ENCODE measurements at places on chromosomes 2 and 18. TPM values are rescaled to one million over a fixed set of nuclear protein-coding genes. Genes with fewer than 3 reads are reported as not detected.

DNA sequence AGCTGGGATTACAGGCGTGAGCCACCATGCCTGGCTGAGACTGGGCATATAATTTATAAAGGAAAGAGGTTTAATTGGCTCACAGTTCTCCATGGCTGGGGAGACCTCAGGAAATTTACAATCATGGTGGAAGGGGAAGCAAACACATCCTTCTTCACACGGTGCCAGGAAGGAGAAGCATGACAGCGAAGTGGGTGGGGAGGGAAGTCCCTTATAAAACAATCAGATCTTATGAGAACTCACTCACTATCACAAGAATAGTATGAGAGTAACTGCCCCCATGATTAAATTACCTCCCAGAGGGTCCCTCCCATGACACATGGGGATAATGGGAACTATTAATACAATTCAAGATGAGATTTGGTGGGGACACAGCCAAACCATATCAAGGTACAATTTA lies 7.8 kb upstream of the LCLAT1 start:
- DNase-seq: no peak

- DNase-seq: no peak
Measured at GRCh38 chr18:57595347-57595746, 8.8 kb upstream of the FECH start.

DNA sequence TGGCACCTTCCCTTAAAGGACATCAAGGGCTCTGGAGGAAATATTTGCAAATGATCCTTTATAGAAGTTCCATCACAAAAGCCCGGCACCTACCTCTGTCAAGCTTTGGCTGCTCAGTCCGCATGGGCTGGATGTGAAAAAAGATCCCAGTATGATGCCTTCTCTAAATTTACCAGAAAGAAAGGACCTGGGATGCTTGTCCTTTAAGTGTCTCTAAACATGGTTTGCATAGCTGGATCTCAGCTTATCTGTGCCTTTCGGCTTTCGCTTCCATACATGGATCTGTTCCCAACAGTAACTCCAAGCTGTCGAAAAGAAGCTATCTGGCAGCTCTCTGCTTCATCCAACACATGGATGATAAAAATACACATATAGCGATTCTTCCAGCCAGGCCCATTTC lies 60.4 kb upstream of the SLC8A1 start:
- no peak for DNase-seq

Gene TGIF1
- 48.0 TPM for total RNA-seq

Gene PUM2
- total RNA-seq: 50.5 TPM

GRCh38 chr2:52340171-52340570 lies 1308.2 kb upstream of the NRXN1 start:
- DNase-seq: no peak

DNA sequence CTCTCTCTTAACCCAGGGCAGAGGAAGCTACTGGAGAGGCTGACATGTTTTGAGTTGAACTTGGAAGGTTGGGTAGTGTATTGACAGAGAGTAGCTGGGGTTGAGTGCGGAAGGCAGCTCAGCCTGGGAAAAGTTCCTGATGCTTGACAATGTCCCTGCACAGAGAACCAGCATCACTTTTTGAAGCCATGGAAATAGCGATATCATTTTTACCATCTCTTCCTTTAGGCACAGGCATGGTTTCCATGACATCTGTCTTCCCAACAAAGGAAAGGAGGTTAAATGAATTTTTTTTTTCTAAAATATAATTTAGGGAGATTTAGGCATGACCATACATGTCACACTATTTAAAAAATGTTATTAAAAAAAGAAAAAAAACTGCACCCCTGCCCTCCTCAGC lies 78.3 kb upstream of the KCNE4 start:
- no peak for DNase-seq

- DNase-seq: no peak
Measured at GRCh38 chr18:48095726-48096125, 165.3 kb upstream of the SMAD2 start.

DNA sequence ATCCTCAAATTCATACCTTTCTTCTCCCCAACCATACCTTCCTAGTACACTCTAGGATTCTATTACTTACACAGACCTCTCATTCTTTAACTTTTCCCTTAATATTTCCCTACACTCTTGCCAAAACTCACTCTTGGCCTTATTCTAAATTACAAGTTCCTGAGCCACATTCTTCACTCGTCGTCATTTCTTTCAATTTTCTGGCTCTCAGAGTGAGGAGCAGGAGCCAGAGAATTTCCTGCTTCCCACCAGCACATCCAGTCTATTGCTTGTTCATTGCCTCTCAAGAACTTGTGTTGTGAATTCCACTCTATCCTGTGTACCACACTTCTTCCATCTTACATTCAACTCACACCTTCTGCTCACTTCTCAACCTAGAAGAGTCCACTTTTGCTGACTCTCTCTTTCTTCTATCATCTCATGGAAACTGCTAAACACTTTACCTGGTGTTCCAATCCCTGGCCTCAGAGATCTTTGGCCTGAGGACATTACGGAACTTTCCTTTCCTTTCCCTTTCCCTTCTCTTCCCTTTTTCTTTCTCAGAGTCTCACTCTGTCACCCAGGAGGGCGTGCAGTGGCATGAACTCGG lies 171.6 kb downstream of the PLCL1 start:
- no peak for DNase-seq

GRCh38 chr2:129337076-129337475 lies 642.4 kb upstream of the RAB6C start:
- DNase-seq: no peak

- no peak for DNase-seq
Measured at GRCh38 chr18:22233266-22233665, 63.9 kb downstream of the GATA6 start.

DNA sequence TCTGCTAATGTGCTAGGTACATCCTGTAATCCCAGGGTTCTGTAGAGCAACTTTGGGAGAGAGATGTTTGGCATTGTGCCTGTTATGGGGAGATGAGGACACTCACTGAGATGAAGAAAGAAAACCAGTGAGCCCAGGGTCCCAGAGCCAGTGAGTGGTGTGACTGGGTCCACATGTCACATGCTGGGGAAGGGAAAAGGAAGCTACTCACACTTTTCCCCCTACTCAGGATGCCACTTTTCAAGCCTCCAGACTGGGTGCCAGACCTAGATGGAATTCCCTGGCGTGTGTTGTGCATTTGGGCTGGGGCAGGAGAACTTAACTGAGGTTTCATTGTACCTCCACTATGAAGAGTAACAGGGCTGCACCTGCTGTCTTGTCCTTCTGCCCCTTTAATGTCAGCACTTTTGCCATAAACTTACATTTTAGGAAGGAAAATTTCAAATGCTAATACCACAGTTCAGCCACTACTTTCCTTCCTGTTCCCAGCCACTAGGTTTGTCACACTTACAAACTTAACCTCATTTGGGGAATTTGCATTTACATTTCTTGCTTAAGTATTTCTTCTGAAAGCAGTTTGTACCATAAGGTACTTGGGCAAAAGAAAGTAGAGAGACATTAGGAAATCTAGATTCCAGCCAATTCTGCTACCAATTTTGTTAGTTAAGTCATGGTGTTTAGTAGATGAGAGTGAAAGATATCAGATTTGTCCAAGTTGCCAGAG lies 10.2 kb downstream of the INSIG2 start:
- no peak for DNase-seq

GRCh38 chr18:50297621-50298442 lies 10.3 kb upstream of the CXXC1 start:
- peak; percentile 64 for DNase-seq

- DNase-seq: no peak
Measured at GRCh38 chr2:229335877-229336346, 64.8 kb upstream of the PID1 start.

Gene GNAL
- total RNA-seq: 0.97 TPM

- DNase-seq: no peak
Measured at GRCh38 chr2:160060297-160060696, 2.1 kb downstream of the PLA2R1 start.

DNA sequence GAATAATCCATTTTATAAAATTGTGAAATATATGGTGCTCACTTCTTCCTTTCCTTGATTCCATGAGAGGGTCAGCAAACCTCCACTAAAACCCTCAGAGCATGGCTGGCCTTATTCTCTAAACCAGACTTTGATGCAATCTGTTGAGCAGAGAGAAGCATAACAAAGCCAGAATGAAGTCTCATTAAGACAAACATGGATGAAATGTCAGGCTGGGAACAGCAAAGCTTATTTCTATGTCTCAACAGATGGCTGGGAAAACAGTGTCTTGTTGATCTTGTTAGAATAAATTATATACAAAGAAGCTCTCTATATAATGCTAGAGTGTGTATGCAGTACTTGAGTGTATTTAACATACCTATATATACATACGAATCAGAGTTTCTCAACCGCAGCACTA lies 227.1 kb upstream of the LYPD1 start:
- no peak for DNase-seq

Gene NT5DC4
- not detected for total RNA-seq

DNA sequence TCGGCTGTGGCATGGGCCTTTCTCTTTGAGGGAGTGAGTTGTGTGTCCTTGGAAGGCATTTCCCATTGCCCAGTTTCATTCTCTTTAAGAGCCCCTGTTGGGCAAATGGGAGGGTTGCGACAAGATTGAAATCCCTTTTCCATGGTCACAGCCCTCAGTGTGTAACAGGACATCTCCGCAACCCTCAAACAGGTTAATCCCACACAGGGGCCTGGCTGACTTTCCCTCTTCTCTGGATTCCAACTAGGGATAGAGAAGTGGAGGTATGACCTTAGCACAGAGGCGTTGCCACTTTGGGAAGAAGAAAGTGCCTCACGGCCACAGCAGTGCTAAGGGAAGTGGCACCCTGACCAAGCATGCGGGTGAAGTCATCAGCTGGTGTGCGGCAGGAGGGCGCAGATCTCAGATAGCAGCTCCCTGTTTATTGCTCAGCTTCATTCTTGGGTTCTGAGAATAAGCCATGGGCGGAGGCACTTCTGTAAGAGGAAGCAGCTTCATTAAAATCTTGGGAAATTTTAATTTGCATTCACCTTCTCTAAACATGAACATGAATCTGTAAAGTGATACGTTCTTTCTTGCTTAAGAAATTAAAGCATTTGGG lies 256.5 kb downstream of the GBX2 start:
- no peak for DNase-seq

DNA sequence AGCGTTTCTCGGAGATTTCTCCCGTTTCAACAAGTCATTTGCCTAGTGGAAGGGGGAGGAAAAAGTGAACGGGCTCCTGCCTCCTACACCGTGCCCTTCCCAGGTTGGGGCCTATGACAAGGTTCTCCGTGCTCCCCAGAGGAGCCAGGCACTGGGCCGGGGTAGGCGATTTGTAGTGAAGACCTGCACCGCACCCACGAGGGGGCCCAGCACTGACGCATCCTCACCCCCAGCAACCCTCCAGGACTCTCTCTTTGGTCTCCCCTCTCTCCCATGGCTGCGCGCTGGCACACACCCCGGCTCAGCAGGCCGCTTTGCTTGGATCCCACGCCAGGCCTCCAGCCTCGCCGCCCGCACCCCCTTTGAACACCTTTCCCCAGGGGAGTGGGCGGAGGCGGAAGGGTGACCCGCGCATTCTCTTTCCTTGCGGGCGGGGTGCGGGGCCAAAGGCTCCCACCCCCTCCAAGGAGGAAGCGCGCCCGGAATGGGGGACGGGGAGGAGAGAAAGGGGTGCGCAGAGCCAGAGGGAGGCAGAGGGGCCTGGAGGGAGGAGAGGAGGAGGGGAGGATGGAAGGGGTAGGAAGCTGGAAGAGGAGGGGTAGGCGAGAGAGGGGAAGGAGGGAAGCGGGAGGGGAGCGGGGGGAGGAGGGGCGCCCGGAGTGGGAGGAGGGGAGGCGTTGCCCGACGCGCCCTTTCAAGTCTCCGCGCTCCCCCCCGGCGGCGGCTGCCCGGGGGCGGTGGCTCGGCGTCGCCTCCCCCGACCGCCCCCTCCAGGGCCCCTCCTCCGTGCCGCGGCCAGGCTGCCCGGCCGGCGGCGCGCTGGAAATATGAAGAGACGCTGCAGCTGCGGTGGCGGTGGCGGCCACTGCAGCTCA lies at the start of gene APCDD1:
Gene APCDD1 (plus strand): TSS at position 830 of the 875 bp plus-strand sequence. CDS start 347 bp downstream, outside the sequence.
- peak; percentile 40 for DNase-seq

GRCh38 chr18:35245719-35246317 lies 5.0 kb downstream of the ZNF397 start:
- DNase-seq: no peak

DNA sequence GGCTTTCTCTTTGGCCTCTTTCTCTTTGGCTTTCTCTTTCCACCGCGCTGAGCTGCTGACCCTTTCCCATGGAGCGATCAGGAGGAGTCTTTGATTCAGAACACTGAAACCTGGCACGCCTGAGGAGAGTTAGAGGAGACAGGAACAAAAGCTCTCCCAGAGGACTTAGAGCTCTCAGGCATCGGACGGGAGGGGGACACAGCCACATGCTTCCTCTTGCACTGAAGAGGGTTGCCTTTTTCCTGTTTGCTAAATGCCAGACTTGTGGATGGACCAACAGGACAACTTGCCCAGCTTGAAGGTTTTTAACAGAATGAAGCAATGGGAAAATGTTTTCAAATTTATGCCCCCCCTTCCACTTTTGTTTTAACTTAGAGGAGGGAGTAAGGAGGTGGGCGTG lies 3.6 kb upstream of the PTPN18 start:
- DNase-seq: no peak

Gene SOX11
- 11.2 TPM for total RNA-seq

GRCh38 chr18:40907842-40908241 lies 1047.2 kb upstream of the PIK3C3 start:
- DNase-seq: no peak

DNA sequence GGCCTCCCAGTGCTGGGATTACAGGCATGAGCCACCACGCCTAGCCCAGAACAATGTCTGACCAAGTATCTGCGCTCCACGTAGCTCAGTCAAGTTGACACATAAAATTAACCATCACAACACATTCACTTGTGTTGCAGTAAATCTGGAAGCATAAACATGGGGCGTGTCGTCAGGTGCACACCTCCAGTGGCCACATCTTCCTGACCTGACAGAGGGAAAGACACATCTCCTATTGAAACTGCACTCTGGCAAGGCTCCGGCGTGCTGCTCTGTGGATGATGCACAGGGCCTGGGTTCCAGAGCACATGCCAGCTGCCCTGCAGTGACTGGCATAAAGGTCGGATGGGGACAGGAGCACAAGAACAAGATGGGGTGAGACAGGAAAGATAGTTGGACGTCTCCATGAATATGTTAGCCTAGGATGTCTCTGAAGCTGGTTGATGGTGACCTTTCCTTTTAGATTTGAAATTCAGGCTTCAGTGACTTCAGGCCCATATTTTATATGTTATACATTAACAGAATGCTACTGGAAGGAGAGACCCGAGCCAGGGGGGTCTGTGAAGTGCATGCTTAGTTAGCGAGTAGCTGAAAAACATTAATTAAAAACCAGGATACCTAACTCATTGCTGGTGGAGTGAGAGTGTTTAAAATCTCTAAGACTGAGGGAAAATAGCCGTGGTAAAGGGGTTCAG lies 10.9 kb downstream of the IMPA2 start:
- DNase-seq: no peak

Gene NMUR1
- total RNA-seq: 0.09 TPM
